Glomerular endothelial cell (primary cell): ENCODE measurements at places on chromosomes 13 and 19. TPM values are rescaled to one million over a fixed set of nuclear protein-coding genes. Genes with fewer than 3 reads are reported as not detected.

Gene APOC1
- total RNA-seq, result 0.44 and 2.3 TPM in 2 replicates

Gene WASF3
- total RNA-seq, result 9.4 and 15.6 TPM in 2 replicates

Gene ZFR2
- 0.29 TPM in 1 of 2 replicates, not detected in the other for total RNA-seq

Gene C3
- 1.5 and 6.1 TPM in 2 replicates for total RNA-seq

Gene OR4F17
- total RNA-seq, result not detected in 2 replicates

- no peak for DNase-seq
Measured at GRCh38 chr19:19517235-19517619, 1.2 kb downstream of the NDUFA13 start.

DNA sequence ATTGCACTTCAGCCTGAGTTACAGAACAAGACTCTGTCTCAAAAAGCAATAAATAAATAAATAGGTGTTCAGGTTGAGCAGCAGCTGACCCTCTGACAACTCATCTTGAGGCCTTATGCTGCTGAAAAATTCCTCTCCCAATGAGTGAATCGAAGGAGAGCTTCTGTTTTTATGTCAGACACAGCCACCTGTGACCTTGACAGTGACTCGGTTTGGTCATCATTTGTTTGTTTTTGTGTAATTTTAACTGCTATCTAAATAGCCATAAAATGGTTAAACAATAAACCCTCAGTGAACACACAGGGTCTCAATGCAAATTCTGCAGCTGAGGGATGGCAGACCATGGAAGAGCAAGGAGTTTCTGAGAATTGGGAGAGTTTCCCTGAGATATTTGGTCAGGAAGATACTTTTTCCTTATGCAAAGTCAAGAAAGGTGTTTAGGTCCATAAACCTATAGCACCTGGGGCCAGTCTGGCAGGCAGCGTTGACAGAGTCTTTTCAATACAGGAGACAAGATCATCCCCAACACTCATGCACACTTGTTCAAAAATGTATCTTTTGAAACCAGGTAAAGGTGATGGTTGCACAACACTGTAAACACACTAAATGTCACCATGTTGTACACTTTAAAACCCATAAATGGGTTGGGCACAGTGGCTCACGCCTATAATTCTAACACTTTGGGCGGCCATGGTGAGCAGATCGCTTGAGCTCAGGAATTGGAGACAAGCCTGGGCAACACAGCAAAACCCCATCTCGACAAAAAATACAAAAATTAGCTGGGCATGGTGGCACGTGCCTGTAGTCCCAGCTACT is 16.6 kb upstream of the SLC25A30 start:
- DNase-seq, result no peak

- no peak for DNase-seq
Measured at GRCh38 chr19:51784922-51785690, 9.9 kb upstream of the FPR3 start.

DNA sequence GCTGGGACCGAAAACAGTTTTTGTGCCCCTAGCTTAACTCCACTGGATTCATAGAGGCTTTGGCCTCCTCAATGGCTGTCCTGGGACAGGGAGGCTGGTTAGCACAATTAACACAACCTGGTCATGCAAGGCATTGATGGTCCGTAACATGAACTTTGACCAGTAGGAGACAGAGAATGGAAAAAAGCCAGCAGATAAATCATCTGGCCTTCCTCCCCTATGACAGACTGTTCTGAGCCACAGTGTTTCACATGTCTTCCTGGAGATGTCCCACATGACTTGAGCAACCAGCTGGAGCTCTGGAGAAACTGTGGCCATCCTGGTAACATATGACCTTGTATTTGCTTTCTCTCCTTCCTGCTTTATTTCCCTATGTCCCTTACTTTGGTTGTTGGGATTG is 244.2 kb downstream of the UQCRFS1 start:
- no peak for DNase-seq

- no peak for DNase-seq
Measured at GRCh38 chr19:33208904-33209849, 15.0 kb downstream of the LRP3 start.

GRCh38 chr13:60001889-60002288 is 161.8 kb downstream of the DIAPH3 start:
- no peak for DNase-seq

- no peak for DNase-seq
Measured at GRCh38 chr13:31196992-31197391, 2.8 kb upstream of the B3GLCT start.
